Left renal pelvis (tissue), 4 donors: ENCODE measurements at places on chromosomes 3 and 15. TPM values are rescaled to one million over a fixed set of nuclear protein-coding genes. Genes with fewer than 3 reads are reported as not detected.

GRCh38 chr3:95311272-95311671 is 1248.4 kb downstream of the NSUN3 start:
- DNase-seq, result no peak

DNA sequence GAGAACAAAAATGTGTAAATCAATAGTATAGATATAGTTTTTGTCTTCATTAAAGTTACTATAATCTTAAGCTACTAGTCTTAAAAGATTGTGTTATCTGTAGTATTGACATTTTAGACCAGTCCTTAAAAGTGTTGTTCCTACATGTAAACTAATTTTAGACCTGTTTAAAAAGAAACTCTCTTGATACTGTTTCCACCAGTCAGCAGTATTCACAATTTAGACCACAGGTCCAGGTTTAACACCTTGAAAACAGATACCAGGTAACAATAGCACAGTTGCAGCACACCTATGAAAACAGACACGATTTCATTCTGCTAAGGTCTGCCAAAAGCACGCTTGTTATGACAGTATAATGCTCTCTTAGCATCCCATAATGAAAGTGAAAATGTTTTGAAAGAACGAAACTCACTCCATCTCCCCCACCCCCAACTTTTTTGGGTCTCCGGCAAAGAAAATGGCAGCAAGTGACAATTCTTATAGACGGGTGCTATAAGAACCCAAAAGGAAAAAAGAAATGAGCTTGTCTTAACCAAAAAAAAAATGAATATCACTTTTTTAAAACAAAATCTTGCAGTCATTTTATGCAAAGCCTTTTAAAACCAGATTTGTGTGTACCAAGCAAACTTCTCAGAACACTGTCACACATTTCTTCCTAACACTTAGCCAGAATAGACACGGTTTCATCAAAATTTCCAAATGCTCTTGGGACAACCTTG is 1.6 kb downstream of the EIF4E3 start:
- no peak for DNase-seq

DNA sequence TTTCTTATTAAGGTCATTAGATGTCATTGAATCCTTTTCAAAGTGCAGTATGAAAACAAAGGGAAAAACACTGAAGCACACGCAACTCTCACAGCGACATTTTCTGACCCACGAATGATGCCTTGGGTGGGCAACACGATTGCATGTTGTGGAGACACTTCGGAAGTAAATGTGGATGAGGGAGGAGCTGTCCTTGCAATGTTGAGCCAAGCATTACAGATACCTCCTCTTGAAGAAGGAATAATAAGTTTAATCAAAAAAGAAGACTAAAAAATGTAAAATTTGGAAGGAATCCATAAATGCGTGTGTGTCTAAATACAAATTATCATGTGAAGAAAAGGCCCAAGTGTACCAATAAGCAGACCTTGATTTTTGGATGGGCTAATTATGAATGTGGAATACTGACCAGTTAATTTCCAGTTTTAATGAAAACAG is 16.9 kb downstream of the THBS1 start:
- DNase-seq, result no peak

GRCh38 chr3:113128386-113129015 is 82.9 kb upstream of the BOC start:
- DNase-seq, result no peak

GRCh38 chr3:134462331-134462941 is 23.3 kb downstream of the ANAPC13 start:
- DNase-seq, result no peak

- no peak for DNase-seq
Measured at GRCh38 chr3:119659606-119660291, 640 bp downstream of the POPDC2 start.

DNA sequence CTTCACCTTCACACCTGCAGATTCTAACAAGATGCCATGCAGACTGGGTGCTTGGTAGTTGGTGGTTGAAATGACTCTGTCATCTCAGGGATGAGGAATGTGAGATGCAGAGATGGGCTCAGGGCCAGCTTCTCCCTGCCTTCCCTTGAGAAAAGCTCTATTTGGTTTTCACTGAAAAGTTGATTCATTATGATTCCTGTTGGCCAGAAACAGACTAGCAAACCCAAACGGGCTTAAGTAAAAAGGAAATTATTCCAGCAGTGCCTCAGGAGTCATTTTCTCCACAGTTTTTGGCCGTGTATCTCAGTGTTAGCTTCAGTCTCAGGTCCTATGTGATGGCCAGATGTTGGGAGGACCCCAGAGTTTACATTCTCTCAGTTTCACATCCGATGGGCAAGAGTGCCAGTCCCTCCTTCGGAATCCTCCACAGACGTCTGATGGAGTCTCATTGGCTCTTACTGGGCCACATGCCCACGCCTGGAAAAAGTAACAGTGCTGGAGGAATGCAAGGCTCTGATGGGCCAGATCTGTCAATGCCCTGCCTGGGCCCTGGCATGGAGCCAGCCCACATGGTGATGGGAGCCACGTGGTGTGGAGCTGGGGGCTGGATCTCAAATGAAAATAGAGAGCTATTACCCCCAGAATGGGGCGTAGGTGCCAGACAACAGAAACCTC is 22.3 kb upstream of the SACM1L start:
- no peak for DNase-seq

GRCh38 chr15:63016234-63016633 is 26.3 kb upstream of the TPM1 start:
- no peak for DNase-seq

GRCh38 chr3:85533586-85533985 is 574.8 kb downstream of the CADM2 start:
- DNase-seq, result no peak

DNA sequence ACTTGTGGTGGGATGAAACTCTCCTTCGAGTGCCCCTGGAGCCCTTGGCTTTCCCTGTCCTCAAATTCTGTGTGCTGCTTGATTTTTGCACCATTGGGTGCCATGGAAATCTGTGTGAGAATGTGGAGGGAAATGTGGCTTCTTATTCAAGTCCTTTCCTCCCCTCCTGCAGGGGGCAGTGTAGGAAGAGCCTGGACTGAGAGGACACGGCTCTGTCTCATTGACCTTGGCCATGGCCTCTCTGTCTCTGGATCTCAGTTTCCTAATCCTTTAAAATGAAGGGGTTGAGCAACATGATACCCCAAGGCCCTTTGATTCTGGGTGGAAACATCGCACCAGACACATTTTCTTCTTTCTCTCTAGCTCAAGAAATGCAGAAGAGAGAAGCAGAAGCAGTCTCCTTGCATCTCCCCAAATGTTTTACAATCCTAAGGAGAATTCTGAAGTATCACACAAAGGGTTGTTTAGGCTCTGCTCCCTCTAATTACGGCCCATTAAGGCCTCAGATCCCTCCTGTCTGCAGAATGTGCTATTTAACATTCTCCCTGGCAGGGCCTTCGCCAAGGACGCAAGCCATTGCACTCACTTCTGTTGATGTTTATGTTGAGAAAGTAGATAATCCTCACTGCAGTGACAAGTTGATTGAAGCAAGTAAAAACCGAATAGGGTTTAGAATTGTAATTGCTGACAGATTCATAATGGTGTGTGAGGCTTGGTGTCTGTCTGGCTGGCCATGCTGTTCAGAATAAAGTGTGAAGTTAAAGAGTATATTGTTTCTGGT is 169.1 kb downstream of the TPRG1 start:
- DNase-seq, result no peak

GRCh38 chr3:155382396-155383042 is 89.0 kb upstream of the STRIT1 start:
- DNase-seq, result peak; percentile 44

- DNase-seq, result no peak
Measured at GRCh38 chr15:76135516-76135915, 75.7 kb downstream of the TMEM266 start.

DNA sequence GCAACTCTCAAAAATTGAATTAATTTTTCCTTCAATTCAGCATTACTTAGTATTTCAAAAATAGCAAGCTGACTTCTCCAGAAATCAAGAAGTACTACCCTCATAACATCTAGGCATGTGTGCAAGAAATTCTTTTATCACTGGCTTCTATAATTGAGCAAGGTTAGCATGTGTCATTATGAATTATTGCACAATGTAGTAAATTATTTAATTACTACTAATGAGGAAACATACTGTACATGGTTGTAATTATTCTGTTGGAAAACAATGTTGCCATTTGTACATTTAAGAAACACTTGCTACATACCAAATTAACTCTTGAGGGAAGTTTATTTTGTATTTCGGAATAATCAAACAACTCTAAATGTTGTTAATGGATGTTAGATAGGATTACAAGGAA is 122.2 kb upstream of the ICE2 start:
- no peak for DNase-seq

DNA sequence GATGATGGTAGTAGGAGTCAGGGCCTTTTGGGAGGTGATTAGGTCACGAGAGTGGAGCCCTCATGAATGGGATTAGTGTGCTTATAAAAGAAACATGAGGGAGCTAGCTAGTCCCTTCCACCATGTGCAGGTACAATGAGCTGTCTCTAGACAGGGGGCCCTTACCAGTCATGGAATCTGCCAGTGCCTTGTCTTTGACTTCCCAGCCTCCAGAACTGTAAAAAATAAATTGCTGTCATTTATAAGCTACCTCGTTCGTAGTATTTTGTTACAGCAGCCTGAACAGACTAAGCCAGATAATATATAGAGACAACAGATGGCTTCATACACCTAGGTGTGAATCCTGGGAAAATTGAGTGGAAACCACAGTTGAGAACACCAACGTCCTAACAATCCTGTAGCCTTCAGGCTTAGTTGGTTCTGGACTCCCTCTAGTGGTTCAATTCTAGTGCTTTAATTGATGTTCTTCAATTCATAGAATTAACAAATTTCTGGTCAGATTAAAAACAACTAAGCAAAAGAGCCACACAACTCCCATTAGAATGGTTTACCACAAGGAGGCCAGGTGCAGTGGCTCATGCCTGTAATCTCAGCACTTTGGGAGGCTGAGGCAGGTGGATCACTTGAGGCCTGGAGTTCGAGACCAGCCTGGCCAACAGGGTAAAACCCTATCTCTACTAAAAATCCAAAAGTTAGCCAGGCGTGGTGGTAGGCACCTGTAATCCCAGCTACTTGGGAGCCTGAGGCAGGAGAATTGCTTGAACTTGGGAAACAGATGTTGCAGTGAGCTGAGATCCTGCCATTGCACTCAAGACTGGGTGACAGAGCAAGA is 21.3 kb upstream of the GATM start:
- DNase-seq, result no peak

DNA sequence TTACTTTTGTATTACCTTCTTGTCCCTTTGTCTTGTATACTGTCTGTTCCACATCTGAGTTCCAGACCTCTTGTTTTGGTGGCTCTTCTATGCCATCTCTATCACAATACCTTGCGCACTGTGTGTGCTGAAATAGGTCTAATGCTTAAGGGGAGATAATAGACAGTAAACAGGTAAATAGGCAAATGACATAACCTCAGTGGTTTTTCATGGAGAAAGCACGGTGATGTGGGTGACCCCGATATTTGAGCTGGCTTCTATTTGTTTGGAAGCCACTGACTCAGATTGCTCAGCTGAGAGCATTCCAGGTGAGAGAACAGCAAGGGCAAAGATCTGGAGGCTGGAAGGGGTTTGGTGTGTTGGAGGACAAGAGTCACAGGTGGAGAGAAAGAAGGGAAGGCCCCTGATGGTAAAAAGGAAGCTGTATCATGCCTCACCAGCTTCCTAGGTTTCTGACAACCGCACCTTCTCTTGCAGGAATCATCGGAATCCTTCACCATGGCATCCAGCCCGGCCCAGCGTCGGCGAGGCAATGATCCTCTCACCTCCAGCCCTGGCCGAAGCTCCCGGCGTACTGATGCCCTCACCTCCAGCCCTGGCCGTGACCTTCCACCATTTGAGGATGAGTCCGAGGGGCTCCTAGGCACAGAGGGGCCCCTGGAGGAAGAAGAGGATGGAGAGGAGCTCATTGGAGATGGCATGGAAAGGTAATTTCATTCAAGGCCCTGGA is 795 bp downstream of the MCM2 start:
- DNase-seq, result no peak

DNA sequence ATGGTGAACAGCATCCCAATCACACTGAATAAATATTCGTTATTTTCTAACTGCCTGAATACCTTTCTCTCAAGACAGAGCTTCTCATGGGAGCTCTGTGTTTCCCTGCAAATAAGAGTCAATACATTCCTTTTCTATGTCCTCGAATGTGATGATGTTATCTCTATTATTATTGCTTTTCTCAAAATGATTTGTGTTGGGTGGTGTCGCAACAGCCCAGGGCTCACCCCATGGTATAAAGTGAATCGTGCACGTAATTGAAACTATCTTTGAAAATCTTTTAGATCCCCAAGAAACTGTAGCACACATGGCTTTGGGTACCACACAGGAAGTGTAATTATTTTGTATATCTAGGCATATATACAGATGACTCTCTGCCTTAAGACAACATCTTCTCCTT is 190.6 kb upstream of the LRTM1 start:
- DNase-seq, result no peak

GRCh38 chr3:179450261-179450701 is 989 bp downstream of the GNB4 start:
- no peak for DNase-seq

DNA sequence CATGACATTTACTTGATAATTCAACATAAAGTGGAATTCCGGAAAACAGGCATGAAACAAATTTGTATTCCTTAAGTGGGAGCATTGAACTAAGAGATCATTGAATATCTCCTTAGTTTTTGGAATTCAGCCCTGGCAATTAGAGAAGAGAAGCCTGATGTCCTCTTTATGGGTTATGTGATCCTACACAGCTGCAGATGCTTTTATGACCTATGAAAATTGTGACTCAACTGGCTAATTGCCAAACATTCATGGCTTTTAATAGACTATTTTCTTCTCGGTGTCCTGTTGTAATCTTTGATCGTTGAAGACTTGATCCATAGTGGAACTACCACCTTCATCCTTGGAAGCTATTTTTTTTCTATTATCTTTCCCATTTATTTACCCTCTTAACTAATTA is 46.1 kb downstream of the AGBL1 start:
- no peak for DNase-seq

GRCh38 chr15:88617790-88618189 is 3.4 kb upstream of the AEN start:
- no peak for DNase-seq

- no peak for DNase-seq
Measured at GRCh38 chr3:963755-964154, 129.1 kb upstream of the CNTN6 start.

- no peak for DNase-seq
Measured at GRCh38 chr15:74799255-74799855, 13.3 kb upstream of the LMAN1L start.

DNA sequence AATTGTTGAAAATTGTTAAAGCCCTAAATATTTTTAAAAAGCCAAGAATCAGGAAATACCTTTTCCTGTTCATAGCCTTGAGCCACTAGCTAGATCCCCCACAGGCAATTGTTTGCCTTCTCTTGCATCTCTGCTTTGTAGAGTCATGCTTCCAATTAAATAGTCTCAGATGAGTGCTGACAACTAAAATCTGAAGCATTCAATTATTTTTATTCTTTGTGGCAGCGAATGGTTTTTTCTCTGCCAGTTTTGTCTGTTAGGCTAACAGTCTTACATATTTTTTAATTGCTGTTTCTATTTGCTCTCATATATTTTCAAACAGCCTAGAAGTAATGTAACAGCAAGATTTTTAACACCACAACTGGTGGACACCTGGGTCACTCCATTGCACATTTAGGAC is 277.1 kb upstream of the GBE1 start:
- DNase-seq, result no peak

CHRM5 gene
- 0.29 TPM for polyA plus RNA-seq

DNAH12 gene
- 0.70 TPM for polyA plus RNA-seq

GOLGA8T gene
- 0.45 TPM for polyA plus RNA-seq

SPTBN5 gene
- polyA plus RNA-seq, result 2.9 TPM

ITPR1 gene
- polyA plus RNA-seq, result 39.5 TPM

ATP13A4 gene
- polyA plus RNA-seq, result 2.2 TPM

TNFSF10 gene
- polyA plus RNA-seq, result 8.4 TPM

TOP2B gene
- polyA plus RNA-seq, result 269 TPM

SETD2 gene
- polyA plus RNA-seq, result 62.7 TPM

INKA1 gene
- polyA plus RNA-seq, result 16.7 TPM

NR2E3 gene
- polyA plus RNA-seq, result 0.94 TPM
